ENCODE measurements at places on chromosomes 16 and 17.
A peak's percentile ranks its signal among the peaks of the same experiment; 100 is the strongest.

GRCh38 chr17:72421128-72422092 is 300.6 kb downstream of the SOX9 start:
- peak; percentile 80 for DNase-seq

DNA sequence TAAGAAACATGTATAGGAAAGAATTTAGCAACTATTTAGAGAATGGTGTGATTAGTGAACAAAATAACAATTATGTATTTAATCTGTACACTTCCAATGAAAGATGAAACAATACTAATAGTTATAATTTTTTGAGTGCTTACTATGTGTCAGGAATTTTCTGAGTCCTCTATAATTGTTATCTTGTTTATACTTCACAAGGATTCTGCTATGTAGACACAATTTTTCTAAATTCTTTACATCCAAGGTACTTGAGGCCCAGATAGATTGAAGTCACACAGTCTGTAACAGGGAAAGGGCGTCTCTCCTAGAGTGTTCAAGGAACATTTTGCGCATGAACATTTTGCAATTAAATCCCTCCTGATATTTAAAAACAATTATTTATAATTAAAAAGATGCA is 1.1 kb upstream of the KRTAP4-12 start:
- no peak for DNase-seq

GRCh38 chr16:24035127-24035842 is 199.5 kb downstream of the PRKCB start:
- DNase-seq = no peak

DNA sequence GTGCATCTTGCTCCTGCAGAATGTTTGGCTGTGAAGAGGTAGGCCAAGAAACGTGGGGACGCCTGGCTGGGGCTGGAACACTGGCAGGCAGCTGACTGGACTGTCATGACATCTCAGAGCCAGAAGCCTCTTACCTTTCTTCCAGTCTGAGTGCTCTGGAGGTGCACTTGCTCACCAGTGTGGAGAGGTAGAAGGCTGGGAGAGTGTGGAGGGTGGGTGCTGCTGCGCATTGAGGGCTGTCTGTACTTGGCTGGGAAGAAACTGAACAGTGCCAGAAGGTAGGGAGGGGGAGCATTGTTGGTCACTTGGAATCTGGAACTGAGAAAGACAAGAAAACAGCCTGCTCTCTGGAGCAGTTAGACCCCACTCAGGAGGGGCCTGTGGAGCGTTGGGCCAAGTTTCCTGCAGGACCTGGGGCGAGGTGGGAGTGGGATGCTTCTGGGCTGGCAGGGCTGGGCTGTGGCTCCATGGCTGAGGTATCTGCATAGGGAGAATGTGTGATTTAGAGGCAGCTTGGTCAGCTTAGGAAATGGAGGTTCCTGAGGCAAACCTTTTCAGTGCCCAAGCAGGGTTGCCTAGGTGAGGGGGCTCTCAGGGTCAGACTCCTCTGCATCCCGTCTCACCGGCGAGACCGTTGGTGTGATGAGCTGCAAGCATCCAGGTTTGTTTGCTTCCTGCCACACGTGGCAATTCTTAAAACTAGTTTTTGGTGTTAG is 55.1 kb downstream of the KSR1 start:
- DNase-seq = no peak

- DNase-seq = no peak
Observed at GRCh38 chr16:84482001-84482891, 22.2 kb downstream of the MEAK7 start.

GRCh38 chr17:51507444-51507843 is 247.1 kb downstream of the UTP18 start:
- DNase-seq = no peak

GRCh38 chr16:14509675-14510132 is 120.4 kb downstream of the PARN start:
- no peak for DNase-seq

- DNase-seq = no peak
Observed at GRCh38 chr16:1534021-1535020, 855 bp downstream of the TMEM204 start.

DNA sequence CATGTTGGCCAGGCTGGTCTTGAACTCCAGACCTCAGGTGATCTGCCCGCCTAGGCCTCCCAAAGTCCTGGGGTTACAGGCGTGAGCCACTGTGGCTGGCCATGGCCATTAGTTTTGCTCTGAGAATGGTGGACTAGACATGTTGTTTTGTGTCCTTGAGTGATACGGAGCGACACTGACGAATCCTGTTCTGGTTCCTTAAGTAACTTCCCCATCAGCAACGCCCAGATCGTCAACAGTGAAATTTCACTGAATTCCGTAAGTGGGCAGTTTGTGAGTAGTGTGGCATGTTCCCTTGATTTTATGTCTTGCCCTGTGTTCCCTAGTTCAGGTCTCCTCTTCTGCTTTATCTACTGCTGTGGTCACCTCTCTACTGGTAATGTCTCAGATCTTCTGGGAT is 67.4 kb downstream of the SNX29 start:
- DNase-seq = no peak

Measured in AG04449 (cell line).